ENCODE measurements at places on chromosomes 2 and 18.

GRCh38 chr18:23682472-23682871 lies 6.8 kb upstream of the LAMA3 start:
- no peak for DNase-seq

DNA sequence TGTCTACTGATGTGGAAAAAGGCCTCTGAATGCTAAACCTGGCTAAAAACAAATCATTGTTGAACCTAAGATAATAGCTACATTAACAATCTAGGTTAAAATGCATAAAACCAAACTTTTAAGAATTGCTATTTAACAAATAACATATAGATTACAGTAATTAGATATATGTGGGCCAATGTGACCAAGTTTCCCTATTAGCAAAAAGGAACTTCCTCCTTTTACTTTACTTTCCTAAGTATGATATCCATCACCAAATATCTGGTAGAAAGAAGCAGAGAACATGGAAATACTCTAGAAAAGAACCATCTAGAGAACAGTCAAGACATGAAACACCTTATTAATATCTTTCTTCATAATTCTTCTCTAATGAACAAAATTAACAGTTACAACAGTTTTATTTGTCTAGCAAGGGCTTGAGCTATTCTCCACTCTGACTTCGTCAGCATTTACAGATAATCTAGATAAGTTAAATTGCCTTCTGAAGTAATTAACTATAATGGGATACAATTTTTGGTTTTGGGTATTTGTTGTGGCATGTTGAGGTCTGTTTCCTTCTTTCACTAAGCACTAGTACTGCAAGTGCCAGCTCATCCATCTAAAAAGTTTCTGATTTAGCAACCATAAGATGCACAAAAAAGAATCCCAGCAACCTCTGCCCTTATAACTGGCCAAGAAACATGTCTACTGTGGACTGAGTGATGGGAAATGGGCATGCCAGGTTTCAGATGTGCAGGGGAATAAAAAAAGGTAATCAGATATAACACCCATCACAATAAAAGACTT lies 53.3 kb downstream of the MEMO1 start:
- no peak for DNase-seq

GRCh38 chr2:47334356-47335136 lies 68.4 kb upstream of the MSH2 start:
- no peak for DNase-seq

- DNase-seq, result no peak
Measured at GRCh38 chr2:121577381-121577780, 46.7 kb downstream of the RNU4ATAC start.

DNA sequence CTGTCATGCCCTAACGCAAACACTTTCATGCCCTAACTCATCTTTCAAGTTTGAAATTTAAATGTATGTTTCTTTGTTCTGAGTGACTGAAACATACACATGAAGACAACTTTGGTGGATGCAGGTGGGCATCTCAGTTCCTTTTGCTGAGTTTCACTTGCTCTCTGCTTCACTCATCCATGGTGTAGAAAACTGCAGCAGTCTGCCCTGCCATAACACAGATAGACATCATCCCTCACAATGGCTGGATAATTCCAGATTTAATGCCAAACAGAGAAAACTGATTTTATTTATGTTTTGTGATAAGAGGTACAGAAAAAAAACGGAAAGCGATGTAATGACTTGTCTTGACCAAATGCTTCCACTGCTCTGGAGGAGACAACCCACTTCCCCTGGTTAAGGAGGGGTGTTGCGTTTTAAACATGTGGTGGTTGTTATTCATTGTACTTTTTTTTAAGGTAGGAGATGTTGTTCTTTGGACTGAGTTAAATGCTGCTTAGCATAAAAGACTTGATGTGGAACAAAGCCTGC lies 70.4 kb downstream of the RHBDD1 start:
- DNase-seq, result no peak

DNA sequence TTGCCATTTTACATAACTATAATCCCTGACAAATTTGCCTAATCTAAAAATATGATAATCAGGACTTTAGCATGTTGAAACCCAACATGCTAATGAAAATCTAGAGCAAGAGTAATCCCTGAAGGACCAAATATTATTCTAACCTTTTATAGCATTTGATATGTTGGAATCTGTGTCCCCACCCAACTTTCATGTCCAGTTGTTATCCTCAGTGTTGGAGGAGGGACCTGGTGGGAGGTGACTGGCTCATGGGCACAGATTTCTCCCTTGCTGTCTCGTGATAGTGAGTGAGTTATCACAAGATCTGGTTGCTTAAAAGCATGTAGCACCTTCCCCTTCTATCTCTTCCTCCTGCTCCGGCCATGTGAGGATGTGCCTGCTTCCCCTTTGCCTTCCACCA lies 59.8 kb downstream of the SH3YL1 start:
- no peak for DNase-seq

DNA sequence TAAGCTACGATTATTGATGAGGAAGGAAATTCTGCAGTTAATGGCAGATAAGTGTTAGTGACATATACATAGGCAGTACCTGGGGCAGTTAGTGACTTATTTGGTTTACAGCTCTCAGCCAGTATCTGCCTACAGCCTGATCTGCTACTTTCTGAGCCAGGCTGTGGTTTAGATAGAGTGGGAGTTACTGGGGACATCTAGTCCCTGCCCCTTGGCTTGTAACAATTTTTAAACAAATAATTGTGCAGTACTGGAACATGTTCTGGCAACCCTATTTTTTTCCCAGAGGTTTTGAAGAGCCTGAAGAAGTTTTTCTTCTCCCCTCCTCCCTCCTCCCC lies 2.3 kb downstream of the KIF5C start:
- no peak for DNase-seq

GRCh38 chr2:4674007-4674406 lies 970.6 kb downstream of the DCDC2C start:
- no peak for DNase-seq
